ENCODE measurements at places on chromosomes 13 and 19.

GRCh38 chr19:2487842-2488241 lies 11.9 kb downstream of the GADD45B start:
- no peak for DNase-seq

GRCh38 chr13:79907527-79907926 lies 426.6 kb downstream of the NDFIP2 start:
- DNase-seq, result no peak

GRCh38 chr19:54108496-54108895 lies 5.8 kb downstream of the NDUFA3 start:
- no peak for DNase-seq

DNA sequence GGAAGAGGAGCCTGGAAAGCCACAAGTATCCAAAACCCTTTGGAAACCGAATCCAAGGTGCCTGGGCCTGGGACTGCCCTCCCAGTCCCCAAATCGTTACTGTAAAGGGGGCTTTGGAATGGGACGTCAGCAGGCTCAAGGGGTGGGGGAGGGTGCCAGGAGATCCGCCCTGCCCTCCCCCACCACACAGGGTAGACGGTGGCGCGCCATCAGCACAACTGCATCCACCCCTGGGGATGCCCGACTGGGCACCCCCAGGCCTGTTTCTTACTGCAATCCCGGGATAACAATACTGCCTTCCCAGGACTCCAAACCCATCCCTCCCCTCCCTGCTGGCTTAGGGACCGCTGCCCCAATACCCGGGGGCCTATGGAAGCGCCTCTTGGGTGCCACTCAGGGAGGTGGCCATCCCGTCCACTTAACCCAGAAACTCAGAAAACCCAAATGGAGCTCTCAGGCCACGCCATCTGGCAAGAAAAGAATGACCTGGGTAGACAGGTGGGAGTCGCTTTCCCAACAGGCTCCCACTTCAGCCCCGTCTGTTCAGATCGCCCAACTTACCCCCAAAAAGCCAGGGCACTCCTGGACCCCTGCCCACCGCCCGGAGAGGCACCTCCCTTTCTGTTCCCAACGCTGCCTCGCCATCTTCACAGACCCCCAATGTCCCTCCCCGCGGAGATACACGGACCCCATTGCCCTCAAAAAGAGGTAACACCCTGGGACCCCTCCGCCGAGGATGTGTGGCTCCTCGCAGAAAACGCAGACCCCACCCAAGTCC lies 2.4 kb downstream of the KLF16 start:
- DNase-seq, result no peak

GRCh38 chr13:94112227-94112626 lies 367.3 kb downstream of the DCT start:
- no peak for DNase-seq

- DNase-seq, result peak; percentile 76
Observed at GRCh38 chr13:40961214-40961613, 57.9 kb downstream of the ELF1 start.

- no peak for DNase-seq
Observed at GRCh38 chr13:47067306-47067705, 170.5 kb upstream of the HTR2A start.

DNA sequence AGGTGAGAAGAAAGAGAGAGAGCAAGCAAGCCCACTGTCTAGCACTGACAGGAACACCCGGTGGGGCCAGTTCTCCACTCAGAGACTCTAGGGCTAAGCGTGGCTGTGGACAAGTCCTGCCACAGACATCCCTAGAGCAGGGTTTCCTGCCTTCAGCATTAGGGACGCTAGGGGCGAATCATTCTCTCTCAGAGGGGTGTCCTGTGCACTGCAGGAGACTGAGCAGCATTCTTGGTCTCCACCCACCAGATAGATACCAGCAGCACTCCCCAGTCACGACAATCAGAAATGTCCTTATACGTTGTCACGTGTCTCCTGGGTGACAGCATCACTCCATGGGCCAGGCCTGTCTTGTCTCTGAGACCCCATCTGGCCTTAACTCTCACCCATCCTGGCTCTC lies 1.5 kb downstream of the OR10H1 start:
- no peak for DNase-seq

DNA sequence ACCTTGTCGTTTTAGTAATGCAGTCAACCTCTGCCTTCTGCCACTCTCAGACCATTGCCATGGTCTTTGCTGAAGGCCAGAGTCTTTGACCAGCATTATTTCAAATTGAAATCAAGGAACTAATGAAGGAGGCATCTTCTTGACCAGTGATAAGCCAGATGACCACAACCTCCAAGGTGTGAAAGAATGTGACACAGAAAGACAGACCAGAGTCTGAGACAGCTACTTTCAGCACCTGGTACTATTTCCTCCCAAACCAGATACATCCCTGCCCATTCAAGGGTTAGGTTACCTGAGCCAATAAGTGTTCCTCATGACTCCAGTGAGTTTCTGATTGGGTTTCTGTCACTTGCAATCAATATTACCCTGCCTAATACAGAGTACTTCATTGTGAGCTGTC lies 20.3 kb upstream of the RNASEH2B start:
- DNase-seq, result no peak

GRCh38 chr13:99797691-99798090 lies 173.9 kb downstream of the ZIC5 start:
- no peak for DNase-seq

DNA sequence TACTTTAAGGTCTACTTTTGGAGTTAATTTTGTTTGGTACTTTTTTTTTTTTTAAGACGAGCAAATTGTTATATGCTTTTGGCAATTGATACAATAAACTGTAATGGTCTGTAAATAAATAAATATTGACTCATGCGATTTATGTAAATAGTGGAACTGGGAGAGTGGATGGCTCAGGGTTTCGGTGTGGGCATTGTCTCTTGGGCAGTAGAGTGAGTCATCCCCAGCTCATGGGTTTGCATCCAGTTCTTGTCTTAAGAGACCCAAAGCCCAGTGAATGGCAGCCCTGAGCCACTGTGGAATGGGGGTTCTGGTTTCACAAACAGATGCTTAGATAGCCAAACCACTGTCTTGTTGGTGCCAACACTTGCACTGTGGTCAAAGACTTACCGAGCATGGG lies 33.0 kb downstream of the FGF9 start:
- DNase-seq, result no peak

DNA sequence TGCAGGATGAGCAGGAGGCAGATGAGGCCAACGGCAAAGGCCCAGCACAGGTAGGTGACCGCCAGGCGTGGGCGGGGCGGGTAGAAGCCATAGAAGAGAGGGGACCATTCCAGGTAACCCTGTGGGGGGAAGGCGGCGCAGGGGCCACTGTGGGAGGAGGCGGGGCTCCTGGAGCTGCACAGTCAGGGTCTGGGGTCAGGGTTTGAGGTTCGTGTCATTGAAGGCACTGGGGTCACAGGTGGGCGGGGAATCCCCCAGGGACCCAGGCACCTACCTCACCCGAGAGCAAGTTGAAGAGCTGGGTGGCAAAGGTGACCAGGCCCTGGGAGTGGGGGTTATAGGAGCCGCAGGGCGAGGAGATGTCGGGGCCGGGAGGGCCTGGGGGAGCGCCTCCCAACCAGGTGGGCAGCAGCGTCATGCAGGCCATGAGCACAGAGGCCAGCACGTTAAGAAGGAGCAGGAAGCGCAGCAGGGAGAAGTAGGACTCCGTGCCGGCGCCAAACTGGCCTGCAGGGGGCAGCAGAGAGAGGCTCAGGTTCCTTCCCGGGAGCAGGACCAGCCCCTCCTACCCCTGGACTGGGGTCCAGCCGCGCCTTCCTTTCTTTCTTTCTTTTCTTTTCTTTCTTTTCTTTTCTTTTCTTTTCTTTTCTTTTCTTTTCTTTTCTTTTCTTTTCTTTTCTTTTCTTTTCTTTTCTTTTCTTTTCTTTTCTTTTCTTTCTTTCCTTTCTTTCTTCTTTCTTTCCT lies 4.6 kb downstream of the TMC4 start:
- peak; percentile 7 for DNase-seq

GRCh38 chr19:41587101-41587837 lies 11.3 kb downstream of the CEACAM21 start:
- no peak for DNase-seq

GRCh38 chr13:106113796-106114195 lies 421.7 kb downstream of the EFNB2 start:
- no peak for DNase-seq

DNA sequence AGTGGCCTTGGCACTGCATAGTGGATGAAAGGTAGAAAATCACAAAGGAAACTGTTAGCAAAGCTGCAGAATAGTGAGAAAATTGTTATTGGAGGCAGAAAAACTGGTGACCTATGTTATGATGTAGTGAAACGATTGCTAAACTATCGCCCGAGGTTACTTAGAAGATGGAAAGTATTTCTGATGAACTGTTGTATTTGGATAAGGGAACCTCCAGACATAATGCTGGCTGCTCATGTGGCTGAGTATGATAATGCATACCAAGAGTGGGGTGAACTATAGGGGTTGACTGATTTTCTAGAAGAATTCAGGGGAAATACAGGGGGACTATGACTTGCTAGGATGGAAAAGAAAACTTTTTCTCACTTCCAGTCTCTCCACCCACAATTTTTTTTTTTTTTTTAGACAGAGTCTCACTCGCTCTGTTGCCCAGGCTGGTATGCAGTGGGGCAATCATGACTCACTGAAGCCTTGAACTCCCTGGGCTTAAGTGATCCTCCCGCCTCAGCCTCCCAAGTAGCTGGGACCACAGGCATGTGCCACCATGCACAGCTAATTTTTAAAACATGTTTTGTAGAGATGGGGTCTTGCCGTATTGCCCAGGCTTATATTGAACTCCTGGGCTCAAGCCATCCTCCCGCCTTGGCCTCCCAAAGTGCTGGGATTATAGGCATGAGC lies 4.4 kb upstream of the EID2 start:
- no peak for DNase-seq

DNA sequence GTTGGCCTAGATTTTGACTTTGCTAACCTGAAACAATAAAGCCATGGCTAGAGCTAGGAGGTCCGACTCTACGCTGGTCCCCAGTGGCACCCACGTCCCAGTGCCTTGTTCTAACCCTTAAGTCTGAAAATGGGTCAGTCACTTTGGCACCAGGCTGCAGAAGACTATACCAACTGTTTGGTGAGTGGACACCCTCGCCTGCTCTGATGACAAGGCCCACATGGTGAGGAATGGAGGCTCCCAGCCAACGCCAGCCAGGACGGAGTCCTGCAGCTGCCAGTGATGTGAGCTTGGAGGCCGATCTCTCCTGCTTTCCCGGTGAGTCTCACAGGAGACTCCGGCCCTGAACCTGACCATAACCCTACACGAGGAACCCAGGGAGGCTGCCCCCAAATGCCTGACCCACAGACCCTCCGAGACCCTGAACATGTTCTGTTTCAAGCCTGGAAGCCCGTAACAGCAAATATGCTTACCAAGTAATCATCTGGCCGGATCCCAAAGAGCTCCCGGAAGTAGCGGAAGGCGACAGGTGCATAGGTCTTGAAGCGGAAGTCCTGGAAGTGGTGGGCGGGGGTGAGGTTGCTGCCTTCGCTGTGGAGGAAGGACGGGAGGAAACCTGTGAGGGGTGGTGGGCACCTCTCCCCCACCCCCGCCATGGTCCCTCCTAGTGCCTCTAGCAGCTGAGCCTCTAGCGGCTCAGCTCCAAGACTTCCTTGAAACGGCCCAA lies 34.1 kb upstream of the CACTIN start:
- no peak for DNase-seq

GRCh38 chr13:112962911-112963625 lies 5.9 kb upstream of the MCF2L start:
- DNase-seq, result no peak

DNA sequence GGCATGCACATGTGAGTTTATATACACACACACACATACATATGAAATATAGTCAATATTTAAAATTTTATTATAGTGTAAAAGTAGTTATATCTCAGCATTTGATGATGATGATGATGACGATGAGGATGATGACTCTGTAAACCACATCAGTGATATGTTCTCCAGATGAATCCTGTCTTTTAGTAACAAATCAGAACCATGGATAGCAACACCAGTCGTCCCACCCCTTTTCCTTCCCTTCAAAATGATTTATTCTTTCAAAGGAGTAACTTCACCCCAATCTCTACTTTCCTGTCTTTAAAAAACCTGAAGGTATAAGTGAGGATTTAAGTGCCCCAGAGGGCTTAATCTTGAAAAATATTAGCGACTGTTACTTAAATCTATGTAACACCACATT lies 74.1 kb downstream of the DCLK1 start:
- no peak for DNase-seq

DNA sequence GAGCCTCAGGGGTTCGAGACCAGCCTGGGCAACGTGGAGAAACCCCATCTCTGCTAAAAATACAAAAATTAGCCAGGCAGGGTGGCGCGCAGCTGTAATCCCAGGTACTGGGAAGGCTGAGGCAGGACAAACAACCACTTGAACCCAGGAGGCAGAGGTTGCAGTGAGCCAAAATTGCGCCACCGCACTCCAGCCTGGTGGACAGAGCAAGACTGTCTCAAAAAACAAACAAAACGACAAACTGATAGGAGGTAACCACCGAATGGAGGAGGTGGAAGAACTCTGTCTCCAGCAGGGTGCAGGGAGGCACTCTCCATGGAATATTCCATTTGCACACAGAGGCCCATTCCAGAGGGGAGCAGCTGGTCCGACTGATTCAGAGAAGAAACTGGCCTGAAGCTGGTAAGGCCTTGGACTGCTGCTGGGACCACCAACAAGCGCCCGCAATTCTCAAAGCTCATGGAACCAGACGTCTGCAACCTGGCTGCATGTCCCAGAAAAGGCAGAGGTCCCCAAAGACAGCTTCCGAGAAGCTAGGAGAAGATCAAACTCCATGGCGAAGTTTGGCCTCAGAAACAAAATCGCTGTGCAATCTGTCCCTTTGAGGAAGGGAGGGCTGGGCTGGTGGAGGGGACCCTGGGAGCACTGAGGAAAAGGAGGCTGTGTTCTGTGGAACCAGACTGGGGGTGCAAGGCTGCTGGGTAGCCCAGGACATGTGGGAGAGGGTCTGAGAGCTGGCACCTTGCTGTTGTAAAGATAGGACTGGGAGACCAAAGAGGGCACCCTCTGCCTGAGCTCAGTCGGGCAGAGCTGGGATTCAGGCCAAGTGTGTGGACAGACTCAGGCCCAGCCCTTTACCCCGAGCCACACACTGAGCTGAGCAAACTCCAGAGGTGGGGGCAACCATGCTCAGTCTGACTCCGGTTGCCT lies 35.2 kb downstream of the SLC25A42 start:
- DNase-seq, result no peak

DNA sequence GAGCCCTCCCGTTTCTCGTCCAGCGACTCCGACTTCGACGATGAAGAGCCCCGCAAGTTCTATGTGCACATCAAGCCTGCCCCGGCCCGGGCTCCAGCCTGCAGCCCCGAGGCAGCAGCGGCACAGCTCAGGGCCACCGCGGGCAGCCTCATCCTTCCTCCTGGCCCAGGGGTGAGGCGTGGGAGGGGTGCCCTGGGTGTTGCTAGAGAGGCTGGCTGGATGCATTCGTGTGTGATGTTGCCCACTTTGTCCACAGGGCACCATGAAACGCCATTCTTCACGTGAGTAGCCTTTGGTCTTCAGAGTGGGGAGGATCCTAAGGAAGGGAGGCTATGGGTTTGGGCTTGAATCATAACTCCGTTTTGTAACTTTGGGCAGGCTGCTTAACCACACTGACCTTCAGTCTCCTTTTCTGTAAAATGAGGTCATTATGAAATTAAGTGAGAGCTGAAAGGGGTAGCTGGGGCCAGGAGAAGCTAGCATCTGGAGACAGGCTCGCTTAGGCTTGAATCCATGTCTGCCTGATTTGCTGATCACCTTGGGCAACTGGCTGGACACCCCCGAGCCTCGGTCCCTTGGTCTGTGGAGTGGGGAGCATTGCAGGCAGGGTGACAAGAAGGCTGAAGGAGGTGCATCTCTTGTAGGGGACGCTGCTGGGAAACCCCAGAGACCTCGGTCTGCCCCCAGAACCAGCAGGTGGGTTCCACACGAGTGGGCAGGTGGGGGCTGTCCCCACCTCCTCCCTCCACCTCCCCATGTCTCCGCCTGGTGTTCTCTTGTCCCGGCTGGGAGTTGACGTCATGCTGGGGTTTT lies 18.7 kb upstream of the B3GNT3 start:
- no peak for DNase-seq

- DNase-seq, result no peak
Observed at GRCh38 chr13:41751734-41752445, 209.0 kb downstream of the VWA8 start.

All from SIG-M5 (cell line).